ENCODE measurements at places on chromosomes 4 and X.

DNA sequence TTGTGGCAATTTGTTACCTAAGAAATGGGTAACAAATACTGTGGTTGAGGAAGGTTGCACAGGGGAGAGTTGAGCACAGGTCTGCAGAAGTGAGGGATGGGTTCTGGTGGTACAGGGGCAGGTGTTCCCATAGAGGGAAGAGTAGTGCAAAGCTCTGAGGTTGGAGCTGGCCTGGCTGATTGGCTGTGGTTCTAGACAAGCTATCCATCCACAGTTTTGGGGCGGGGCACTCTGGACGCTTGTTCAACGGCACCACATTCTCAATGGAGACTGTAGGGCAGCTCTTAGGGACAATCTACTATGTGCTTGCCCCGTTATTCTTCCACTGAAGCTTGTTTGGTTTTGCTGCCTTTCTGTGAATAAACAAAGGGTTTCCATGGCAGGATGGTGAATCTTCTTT is 35.4 kb downstream of the NAT8L start:
- no peak for DNase-seq

- no peak for DNase-seq
Measured at GRCh38 chr4:81565142-81565870, 93.6 kb upstream of the RASGEF1B start.

DNA sequence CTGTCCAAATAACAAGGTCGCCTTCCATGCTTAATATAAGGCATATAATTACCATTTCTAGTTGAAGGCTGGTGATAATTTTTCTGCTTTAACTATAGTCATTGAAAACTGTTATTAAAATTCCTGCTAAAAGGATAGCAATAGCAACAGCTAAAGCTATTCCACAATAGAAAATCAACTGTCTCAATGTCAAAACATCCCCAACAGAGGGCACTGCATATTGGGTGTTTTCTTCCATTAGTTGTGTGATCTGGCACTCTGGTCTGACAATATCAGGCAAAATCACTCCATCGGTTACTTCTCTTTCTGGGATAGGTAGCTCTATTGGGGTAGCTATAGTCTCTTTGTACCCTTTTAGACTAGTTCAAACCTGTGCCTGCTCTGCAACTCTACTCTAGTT is 53.5 kb downstream of the TMPRSS11F start:
- no peak for DNase-seq

GRCh38 chr4:7811536-7812191 is 128.0 kb downstream of the AFAP1 start:
- DNase-seq: no peak

DNA sequence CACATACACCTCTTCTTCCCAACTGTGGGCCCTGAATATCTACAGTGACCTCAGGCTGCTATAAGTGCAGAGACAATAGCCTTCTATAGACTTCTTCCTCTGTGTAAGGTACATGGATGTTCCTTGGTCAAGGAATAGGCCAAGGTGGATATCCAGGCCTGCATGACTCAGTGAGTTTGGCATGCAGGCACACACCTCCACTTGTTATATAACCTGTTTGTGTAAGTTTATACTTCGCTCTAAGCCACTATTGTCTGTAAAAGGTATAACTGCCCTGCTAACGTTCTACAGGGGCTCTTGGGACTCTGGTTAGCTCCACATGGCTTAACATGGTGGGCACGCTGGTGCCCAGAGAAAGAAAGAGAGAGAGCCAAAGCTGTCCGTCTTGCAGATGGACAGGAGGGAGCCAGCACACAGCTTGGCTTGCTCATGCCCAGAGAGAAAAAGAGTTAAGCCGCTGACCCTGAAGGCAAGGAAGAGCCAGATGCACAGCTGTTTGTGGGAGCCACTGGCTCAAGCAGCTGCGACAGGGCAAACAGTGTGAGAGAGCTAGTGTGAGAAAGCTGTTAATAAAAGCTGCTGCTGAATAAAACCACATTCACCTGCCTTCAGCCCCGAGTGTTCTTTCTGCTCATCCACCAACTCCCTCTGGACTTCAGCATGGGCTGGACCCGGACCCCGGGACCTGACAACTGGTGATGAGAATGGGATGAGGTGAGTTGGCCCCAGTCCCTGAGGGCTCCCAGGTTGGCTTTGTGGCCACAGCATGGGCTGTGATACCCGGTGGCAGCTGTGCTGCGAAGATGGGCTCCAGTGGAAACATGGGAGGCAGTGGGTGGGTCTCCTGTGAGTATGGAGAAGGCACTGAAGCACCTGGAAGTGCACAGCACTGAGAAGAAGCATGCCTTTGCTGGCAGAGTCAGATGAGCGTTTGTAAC is 44.5 kb upstream of the ZBTB33 start:
- DNase-seq: no peak

- DNase-seq: no peak
Measured at GRCh38 chr4:26081795-26082498, 167.9 kb downstream of the SMIM20 start.

DNA sequence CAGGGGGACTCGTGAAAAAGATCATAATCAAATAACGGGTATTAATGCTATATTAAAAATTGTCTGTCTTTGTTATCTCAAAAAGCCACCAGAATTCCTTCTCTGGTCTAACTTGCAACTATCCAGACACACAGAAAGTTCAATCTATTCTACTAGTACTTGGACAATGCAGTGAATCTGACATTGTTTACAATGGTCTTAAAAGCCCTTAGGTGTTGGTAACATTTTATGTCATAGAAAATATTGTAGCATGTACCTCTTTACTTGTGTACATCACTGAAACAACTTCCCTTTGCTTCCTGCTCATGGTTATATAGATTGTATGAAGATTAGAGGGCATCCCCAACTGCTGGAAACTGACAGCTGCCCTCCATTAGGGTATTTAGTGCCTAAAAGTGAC is 71.1 kb upstream of the PPP3CA start:
- DNase-seq: no peak

GRCh38 chrX:35098419-35098818 is 155.8 kb downstream of the FAM47B start:
- DNase-seq: no peak

GRCh38 chrX:153925739-153926551 is at the start of gene ARHGAP4:
Gene ARHGAP4, minus strand, starts transcription at chrX:153926264. Its CDS starts 62 bp downstream, at chrX:153926202.
- no peak for DNase-seq

DNA sequence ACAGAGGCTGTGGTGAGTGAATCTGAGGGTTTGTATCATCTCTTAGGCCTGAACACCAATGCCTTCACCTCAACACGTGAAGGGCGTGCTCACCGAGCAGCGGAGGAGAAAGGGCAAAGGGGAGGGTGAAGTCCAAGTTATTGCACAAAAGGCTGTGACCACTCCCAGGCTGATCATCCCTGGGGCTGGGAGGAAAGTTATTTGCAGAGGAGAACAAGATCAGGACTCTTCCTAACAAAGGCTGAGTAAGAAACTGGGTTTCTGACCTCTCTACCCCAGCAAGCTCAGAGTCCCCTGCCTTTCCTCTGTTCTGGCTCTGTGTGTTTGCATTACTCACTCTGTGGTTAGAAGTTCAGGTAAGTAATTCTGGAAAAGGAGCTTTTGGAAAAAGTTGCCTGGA is 366.3 kb upstream of the CXorf51A start:
- no peak for DNase-seq

GRCh38 chrX:132333351-132333750 is 114.1 kb upstream of the RAP2C start:
- DNase-seq: no peak

- no peak for DNase-seq
Measured at GRCh38 chr4:41991916-41992767, 1.8 kb downstream of the SLC30A9 start.

GRCh38 chrX:2682565-2683177 is 8.4 kb upstream of the CD99 start:
- no peak for DNase-seq

DNA sequence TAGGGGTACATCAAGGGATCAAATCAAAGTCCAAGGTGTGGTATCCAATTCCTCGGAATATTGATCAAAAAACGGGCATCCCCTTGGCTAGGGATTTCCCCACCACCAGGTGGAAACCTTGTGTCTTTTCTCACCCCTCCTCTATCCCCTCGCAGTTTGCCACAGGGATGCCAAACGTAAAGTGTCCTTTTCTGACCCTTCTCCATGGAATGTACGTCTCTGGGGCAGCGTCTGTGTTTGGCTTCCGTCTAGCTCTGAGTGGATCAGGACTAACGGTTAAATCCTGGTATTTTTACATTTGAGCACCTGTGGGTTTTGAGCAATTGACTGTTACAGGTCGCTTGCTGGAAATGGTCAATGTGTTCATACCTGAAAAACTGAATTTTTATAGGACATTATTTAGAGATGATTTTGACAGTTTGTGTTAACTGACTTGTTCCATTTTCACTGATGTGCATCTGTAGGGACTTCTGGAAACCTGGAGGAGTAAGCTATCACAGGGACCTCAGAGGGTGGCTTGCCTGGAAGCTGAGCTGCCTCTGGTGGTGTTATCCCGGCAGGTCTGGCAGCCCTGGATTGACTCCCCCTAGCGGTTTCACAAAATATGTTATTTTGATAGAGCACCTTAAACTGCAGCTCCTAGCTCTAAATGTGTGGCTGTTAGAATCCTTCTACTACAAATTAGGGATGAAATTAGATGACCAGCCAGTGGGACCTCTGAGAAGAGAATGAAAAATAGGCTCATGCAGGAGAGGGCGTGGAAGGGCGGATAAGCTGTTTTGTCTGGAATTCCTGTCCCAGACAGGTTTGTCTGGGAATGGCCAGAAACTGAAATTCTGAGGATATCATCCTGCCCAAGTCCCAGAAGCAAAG is 8.8 kb upstream of the MGST2 start:
- no peak for DNase-seq

DNA sequence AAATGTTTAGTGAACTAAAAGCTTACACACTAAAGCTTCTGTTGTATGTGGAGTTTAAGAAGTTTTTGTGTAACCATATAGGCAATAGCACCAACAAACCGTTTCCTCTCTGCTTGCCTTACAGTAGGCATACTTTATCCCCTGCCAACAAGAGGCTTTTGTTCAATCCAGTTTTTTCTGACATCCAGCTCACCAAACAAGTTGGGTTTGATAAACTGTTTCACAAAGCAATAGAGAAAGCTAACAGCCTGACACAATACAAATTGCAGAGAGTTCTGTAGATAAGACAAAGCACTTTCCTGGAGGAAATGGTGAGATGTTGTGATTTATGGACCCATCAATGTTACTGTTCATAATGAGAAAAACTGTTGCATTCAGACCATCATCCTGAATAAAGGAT is 53.8 kb downstream of the PACRGL start:
- DNase-seq: no peak

- DNase-seq: no peak
Measured at GRCh38 chr4:13590766-13591165, 36.8 kb downstream of the BOD1L1 start.

DNA sequence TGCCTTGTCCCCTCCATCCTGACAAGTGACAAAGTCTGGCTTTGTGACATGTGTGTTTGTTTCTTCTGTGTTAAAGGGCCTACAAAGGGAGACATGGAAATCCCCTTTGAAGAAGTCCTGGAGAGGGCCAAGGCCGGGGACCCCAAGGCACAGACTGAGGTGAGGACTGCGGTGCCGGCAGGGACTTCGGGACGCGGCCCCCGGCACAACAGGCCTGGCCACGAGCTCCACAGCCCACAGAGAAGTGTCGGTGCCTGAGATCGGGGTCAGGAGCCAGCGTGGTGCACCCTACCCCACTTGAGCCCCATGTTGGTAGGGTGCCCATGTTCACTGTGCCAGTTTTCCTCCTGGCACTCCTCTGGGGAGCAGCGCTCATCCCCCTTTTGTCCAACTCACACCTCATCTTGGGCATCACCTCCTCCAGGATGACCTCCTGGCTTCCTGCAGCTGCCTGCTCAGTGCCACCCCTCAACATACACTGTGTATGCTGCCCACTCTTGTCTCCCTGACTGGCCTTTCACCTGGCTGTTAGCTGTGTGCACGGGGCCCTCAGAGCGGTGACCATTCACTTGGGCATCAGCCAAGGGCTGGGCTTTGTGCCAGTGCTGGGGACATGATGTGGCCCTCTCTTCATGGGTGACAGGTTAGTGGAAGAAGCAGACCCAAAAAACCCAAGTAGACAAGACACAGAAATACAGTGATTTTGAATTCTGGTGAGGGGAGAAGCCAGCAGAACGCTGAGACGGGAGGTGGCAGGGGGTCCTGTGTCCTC is 17.6 kb downstream of the WFS1 start:
- no peak for DNase-seq

DNA sequence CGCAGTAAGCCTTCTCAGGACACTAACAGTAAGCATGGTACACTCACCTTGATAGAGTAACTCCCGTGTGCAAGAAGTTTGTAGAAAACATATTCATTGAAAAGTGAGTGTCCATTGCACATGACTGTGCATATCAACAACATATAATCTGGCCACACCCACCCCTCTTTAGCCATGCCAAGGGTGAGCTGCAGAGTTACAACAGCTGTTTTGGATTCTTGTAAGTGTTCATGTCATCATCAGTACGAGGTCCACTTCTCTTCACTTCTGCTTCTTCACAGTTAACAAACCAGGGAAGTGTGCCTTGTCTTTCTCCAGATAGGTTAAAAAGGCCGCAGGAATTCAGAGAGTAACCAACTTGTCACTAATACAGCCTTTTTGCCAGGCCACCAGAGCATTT is 116.6 kb downstream of the IRF2 start:
- DNase-seq: no peak

DNA sequence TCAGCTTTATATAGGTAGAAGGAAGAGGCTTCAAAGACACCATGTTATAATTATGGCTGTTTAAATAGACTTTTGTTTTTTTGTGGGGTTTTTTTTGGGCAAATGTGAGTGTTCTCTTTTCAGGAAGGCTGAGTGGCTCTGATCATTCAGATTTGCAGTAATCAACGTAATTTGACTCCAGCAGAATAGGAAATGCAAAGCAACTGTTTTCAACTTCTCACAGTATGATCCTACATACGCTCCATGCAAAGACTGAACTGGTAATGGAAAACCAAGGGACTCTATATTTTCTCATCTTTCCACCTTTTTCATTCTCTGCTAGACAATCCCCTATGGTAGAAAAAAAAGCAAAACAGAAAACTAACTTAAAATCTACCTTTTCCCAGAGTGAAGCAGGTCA is 10.8 kb downstream of the ADH1B start:
- DNase-seq: peak; percentile 7

GRCh38 chr4:26069218-26069617 is 155.2 kb downstream of the SMIM20 start:
- DNase-seq: no peak

DNA sequence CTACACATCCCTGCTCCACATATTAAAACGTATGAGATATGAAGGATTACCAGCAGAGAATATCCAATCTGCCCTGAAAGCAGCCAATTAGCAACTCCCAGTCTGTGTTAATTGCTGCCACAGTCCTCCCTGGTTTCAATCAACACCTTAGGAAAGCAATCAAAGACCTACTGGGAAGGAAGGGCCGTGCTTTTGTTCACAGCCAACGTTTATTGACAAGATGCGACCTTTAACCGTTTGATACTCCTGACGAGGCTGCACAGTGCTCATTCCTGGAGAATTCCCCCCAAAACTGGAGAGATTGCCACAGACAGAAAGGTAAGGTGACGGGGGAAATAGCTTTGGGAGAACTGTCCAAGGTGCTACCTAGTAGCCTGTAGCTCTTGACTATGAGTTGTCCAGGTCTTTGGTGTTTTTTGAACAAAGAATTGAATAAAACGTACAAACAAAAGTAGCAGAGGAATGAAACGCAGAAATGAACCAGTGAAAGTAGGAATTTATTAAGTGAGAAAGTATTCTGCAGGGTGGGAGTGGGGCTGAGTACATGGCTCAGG is 596.5 kb downstream of the NLGN4X start:
- no peak for DNase-seq

GRCh38 chr4:145804116-145804515 is 124.2 kb downstream of the C4orf51 start:
- DNase-seq: no peak

All from brain pericyte (primary cell).